ENCODE measurements at places on chromosomes 3 and 15.

GRCh38 chr15:49313650-49314049, 109.4 kb upstream of the FGF7 start:
- no peak for DNase-seq

- DNase-seq = no peak
Measured at GRCh38 chr3:142898346-142899213, 9.7 kb upstream of the PCOLCE2 start.

DNA sequence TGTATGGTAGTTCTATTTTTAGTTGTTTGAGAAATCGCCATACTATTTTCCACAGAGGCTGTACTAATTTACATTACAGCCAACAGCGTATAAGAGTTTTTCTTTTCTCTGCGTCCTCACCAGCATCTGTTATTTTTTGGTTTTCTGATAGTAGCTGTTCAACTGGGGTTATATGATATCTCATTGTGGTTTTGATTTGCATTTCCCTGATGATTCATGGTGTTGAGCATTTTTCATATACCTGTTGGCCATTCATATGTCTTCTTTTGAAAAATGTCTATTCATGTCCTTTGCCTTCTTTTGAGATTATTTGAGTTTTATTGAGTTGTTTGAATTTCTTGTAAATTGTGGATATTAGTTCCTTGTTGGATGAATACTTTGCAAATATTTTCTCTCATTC, 114.6 kb downstream of the LRRK1 start:
- DNase-seq = no peak

- no peak for DNase-seq
Measured at GRCh38 chr3:100159331-100160153, 45.2 kb upstream of the FILIP1L start.

DNA sequence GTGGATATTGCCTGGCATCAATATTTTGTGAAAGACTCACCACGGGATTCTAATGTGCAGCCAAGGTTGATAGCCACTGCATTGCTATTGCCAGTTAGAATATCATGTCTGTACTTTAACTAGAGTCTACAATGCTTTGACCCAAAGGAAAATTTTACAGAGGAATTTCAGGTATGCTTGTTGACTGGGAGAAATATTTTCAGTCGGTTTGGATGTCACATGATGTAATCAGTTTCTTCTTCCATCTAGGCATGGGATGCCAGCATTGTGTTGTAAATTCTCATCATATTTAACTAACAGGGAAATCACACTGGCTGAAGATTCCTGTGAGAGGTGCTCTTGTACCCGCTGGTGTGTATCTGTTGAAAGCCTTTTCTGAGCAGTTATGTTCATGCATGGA, 508.9 kb upstream of the ADAMTS9 start:
- no peak for DNase-seq

Data from HepG2 (cell line).